ENCODE measurements at places on chromosomes 12 and 14. TPM values are rescaled to one million over a fixed set of nuclear protein-coding genes. Genes with fewer than 3 reads are reported as not detected.

CLEC14A gene
- 10.0 TPM for polyA plus RNA-seq

NFE2 gene
- 0.09 TPM for polyA plus RNA-seq

LTB4R2 gene
- polyA plus RNA-seq: 30.4 TPM

FAM181A gene
- not detected for polyA plus RNA-seq

NOPCHAP1 gene
- 8.2 TPM for polyA plus RNA-seq

TRIP11 gene
- 5.0 TPM for polyA plus RNA-seq

FAIM2 gene
- polyA plus RNA-seq: 0.36 TPM

ZC2HC1C gene
- 3.3 TPM for polyA plus RNA-seq

ERP27 gene
- 0.16 TPM for polyA plus RNA-seq

TMEM30B gene
- 14.1 TPM for polyA plus RNA-seq

Measured in esophagus (tissue), 2 donors.